ENCODE measurements at places on chromosomes 16 and 17. TPM values are rescaled to one million over a fixed set of nuclear protein-coding genes. Genes with fewer than 3 reads are reported as not detected.

DNA sequence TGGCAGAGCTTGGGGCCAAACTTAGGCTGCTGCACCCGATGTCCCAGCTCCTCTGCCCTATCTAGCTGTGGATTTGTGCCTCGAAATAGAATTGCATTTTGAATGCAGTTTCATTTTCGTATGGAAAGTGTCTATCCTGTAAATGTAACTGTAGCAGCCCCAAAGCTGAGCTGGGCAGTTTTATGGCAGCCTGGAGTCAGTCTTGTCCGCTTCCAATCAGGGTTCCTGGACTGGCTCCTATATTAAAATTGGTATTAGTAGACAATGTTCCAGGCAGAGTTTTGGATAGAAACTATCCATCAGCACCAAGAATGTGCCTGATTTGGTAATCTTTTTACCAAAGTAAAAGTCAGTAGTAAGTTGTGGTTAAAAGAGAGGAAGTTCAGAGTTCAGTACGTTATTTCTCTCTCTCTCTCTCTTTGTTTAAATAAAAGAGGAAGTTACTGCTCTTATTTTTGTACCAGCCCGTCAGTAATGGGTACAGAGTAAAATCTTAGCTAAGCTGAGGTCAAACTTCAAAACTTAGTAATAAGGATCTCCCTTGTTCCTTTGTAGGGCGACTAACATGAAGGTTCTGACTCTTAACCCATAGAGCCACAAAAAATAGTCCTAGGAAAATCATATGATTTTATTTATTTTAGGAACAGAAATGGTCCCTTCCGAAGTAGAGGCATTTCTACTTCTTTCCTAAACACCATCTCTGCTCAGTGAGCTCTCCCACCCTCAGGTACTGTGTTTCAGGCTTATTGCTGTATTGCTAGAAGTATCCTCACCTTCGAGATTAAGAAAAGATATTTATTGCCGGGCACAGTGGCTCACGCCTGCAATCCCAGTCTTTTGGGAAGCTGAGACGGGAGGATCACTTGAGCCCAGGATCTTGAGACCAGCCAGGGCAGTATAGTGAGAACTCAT is 28.0 kb downstream of the PRKCB start:
- no peak for DNase-seq

GRCh38 chr16:17104654-17105053 is 366.1 kb downstream of the XYLT1 start:
- DNase-seq = no peak

DNA sequence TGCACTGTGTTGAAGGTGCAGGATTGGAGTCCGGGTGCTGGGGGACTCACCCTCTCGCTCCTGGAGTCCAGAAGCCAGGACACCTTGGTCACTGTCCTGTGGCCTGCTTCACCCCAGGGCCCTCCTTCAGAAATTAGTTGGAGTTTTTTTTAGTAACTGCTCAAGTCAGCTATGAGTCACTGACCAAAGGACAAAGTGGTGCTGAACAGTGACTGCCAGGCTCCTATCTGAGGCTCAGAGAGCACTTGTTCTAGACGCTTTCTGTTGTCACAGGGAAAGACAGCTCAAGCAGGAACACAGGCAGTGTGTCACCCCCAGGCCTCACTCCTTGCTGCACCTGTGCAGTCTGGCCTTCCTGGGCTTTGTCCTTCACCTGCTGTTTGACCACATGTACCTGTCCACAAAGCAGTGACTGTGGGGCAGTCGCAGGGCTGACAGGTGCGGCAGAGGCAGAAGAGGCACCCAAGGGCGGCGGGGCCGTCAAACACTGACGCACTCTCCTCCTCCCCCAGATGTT is 4.1 kb upstream of the FAAP100 start:
- no peak for DNase-seq

DNA sequence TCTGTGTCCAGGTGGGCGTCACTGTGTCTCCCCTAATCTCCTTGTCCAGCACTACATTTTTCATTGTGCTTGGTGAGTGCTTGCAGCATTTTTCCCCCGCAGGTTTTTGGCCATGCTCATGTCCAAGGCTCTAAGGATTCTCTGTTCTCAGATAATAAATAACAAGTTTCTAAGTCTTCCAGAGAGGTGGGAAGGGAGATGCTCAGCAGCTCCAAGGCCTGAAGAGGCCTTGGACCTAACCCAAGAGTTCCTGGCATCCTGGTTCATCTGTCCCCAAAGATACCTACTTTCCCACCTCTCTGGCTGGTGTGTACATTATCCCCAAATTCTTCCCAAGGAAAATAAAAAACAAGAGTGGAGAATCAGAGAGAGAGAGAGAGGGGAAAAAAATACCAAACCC is 45.3 kb downstream of the MEOX1 start:
- DNase-seq = no peak

CDK5R1 gene
- 0.75 TPM for total RNA-seq

SYT17 gene
- total RNA-seq = 0.22 TPM

TMEM219 gene
- 100 TPM for total RNA-seq

Measured in right atrium auricular region (tissue), 2 donors.